ENCODE measurements at places on chromosomes 13 and 19. TPM values are rescaled to one million over a fixed set of nuclear protein-coding genes. Genes with fewer than 3 reads are reported as not detected.

GRCh38 chr13:26996965-26997752, 174.5 kb downstream of the USP12 start:
- H3K4me1 ChIP-seq = no peaks in the 10 kb centered on the region
- H3K36me3 ChIP-seq = no peaks in the 10 kb centered on the region
- peaks cover 6% of the 10 kb centered on the region for H3K27me3 ChIP-seq
- no peak overlapping the region for H3K27ac ChIP-seq
- no peak for DNase-seq

- no peaks in the 10 kb centered on the region for H3K36me3 ChIP-seq
- no peak for DNase-seq
- H3K4me1 ChIP-seq = no peaks in the 10 kb centered on the region
These were observed at the start of gene CLDN10 for GRCh38 chr13:95552539-95553441. CLDN10 (plus strand) TSS chr13:95552720; CDS start chr13:95552754, 34 bp downstream.

DNA sequence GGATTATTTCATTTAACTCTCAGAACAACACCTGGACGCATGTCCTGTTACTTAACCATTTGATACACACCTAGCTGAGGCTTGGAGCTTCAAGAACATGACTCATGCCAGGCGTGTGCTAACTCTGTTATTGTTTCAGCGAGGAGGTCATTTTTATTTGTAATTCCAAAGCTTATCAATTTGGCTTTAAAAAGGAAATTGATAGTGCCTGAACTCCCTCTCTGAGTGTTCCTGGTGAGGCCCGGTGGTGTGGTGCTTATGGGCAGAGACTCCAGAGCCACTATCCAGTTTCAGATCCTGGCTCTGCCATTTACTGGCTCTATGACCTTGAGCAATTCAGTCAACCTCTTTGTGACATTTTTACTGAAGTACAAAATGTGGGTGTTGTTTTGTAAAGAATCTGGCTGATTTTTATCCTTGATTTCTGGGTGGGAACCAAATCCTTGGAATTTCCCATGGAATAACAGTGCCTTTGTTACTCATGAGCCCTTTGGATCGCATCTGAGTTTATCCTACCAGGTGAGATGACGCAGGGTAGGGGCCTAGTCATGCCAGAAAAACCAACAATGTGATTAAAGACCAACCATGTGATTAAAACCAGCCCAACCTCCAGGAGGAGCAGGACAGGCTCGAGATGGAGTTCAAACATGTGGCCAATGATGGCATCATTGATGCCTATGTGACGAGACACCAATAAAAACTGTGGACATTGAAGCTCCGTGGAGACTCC, 198.8 kb downstream of the MYO16 start:
- H3K27me3 ChIP-seq = no peaks in the 10 kb centered on the region
- H3K4me3 ChIP-seq = no peak overlapping the region
- H3K36me3 ChIP-seq = no peaks in the 10 kb centered on the region
- H3K4me1 ChIP-seq = no peaks in the 10 kb centered on the region
- DNase-seq = no peak

DNA sequence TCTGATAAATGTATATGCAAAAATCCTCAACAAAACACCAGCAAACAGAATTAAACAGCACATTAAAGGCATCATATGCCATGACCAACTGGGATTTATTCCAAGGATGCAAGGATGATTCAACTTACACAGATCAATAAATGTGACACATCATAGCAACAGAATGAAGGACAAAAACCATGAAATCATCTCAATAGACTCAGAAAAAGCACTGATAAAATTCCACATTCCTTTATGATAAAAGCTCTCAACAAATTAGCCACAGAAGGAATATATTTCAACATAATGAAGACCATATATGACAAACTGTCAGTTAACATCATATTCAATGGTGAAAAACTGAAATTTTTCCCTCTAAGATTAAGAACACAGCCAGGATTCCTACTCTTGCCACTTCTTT, 691.6 kb downstream of the DIAPH3 start:
- H3K36me3 ChIP-seq = no peaks in the 10 kb centered on the region
- H3K4me1 ChIP-seq = no peaks in the 10 kb centered on the region
- H3K4me3 ChIP-seq = no peak overlapping the region
- no peak for DNase-seq

GRCh38 chr19:29323440-29324290, 110.7 kb upstream of the UQCRFS1 start:
- no peak overlapping the region for H3K4me3 ChIP-seq
- DNase-seq = peak; percentile 33
- H3K27me3 ChIP-seq = no peaks in the 10 kb centered on the region
- H3K36me3 ChIP-seq = no peaks in the 10 kb centered on the region

DNA sequence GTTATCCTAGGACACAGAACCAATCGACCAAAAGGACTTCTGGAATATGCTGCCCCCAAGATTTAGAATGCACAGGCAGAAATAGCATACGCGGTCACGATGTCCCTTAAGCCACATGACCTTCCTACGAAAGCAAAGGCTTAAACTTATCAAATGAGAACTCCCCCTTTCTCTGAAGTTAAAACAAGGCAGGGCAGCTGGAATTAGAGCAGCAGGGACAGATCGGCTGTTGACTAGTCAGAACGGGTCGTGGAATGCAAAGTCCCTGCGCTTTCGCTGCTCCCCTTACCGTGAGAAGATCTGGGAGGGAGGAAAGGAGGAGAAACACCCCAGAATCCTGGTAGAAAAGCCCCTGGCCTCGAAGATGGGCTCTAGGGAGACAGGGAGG, 799 bp upstream of the USPL1 start:
- no peaks in the 10 kb centered on the region for H3K36me3 ChIP-seq
- H3K4me3 ChIP-seq = peak overlapping the region; percentile 90
- peak overlapping the region; percentile 100 for H3K27ac ChIP-seq

- H3K4me1 ChIP-seq = no peaks in the 10 kb centered on the region
- H3K27me3 ChIP-seq = no peaks in the 10 kb centered on the region
- no peak overlapping the region for H3K4me3 ChIP-seq
- no peak overlapping the region for H3K27ac ChIP-seq
These were observed 168.0 kb downstream of the EFNB2 start for GRCh38 chr13:106367361-106367971.

- no peak for DNase-seq
- H3K36me3 ChIP-seq = no peaks in the 10 kb centered on the region
- H3K27ac ChIP-seq = no peak overlapping the region
These were observed 85.8 kb downstream of the ATP8A2 start for GRCh38 chr13:25457566-25457965.

DNA sequence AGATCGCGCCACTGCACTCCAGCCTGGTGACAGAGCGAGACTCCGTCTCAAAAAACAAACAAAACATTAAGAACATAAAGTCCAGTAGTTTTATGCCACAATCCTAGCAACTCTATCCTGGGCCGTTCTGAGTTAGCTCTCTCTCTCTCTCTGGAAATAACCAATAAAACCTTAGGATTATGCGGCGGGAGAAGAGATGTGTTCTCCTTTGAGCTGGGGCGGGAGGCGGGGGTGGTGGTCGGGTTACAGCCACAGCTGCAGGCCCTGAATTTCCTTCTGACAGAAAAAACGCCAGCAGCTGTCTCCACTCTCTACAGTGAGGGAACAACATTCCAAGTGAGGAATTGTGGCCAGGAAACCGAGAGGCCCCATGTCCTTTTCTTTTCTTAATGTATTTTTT, 9.1 kb upstream of the PNMA8A start:
- H3K4me3 ChIP-seq = no peak overlapping the region
- H3K27me3 ChIP-seq = no peaks in the 10 kb centered on the region
- H3K27ac ChIP-seq = no peak overlapping the region
- H3K4me1 ChIP-seq = peaks cover 9% of the 10 kb centered on the region
- DNase-seq = no peak

- DNase-seq = no peak
- no peaks in the 10 kb centered on the region for H3K27me3 ChIP-seq
- no peaks in the 10 kb centered on the region for H3K4me1 ChIP-seq
These were observed 246.9 kb upstream of the PRR20A start for GRCh38 chr13:56893843-56894242.

DNA sequence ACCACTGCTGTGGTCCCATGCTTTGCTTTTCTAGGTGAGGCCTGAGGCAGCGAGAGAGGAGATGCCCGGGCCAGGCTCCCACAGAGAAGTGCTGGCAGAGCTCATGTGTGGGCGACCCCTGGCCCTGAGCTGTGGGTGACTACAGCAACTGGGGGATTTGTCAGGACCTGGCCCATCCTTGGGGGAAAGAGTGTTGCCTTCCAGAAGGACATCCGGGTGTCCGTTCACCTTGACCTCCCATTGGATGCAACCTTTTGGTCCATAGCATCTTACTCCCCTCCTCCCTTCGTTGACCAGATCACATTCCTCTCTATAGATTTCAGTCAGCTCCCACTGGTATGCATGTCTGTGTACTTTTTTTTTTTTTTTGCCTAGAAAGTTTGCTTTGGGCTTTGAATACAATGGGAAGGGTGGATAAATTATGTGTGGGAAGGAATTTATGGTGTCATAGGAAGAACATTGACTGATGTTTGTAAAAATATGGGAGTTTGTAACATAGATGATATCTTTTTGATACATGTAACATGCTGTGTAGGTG, 84.2 kb upstream of the RNF113B start:
- H3K4me3 ChIP-seq = no peak overlapping the region
- DNase-seq = no peak
- no peaks in the 10 kb centered on the region for H3K36me3 ChIP-seq
- H3K27ac ChIP-seq = no peak overlapping the region

ZNF765 gene
- 9.4 TPM for polyA plus RNA-seq

CCL25 gene
- not detected for polyA plus RNA-seq

FCAR gene
- polyA plus RNA-seq = 0.24 TPM

RAB8A gene
- polyA plus RNA-seq = 34.8 TPM

SPRED3 gene
- polyA plus RNA-seq = 1.4 TPM

SIAH3 gene
- polyA plus RNA-seq = 0.38 TPM

Data from adrenal gland (tissue), 19 donors.